ENCODE measurements at places on chromosomes 16 and 17.
A peak's percentile ranks its signal among the peaks of the same experiment; 100 is the strongest.

DNA sequence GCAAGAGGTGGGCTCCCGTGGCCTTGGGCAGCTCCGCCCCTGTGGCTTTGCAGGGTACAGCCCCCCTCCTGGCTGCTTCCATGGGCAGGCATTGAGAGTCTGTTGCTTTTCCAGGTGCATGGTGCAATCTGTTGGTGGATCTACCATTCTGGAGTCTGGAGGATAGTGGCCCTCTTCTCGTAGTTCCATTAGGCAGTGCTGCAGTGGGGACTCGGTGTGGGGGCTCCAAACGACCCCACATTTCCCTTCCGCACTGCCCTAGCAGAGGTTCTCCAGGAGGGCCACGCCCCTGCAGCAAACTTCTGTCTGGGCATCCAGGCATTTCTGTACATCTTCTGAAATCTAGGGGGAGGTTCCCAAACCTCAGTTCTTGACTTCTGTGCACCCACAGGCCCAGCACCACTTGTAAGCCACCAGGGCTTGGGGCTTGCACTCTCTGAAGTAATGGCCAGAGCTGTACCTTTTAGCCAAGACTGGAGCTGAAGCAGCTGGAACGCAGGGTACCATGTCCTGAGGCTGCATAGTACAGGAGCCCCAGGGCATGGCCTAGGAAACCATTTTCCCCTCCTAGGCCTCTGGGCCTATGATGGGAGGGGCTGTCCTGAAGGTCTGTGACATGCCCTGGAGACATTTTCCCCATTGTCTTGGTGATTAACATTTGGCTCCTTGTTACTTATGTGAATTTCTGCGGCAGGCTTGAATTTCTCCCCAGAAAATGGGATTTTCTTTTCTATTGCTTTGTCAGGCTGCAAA lies 6.0 kb downstream of the PRKAR1A start:
- DNase-seq, result no peak

- no peak for DNase-seq
Observed at GRCh38 chr17:79000396-79001189, 9.0 kb downstream of the CANT1 start.

GRCh38 chr16:53768593-53768992 lies 64.6 kb downstream of the FTO start:
- no peak for DNase-seq

DNA sequence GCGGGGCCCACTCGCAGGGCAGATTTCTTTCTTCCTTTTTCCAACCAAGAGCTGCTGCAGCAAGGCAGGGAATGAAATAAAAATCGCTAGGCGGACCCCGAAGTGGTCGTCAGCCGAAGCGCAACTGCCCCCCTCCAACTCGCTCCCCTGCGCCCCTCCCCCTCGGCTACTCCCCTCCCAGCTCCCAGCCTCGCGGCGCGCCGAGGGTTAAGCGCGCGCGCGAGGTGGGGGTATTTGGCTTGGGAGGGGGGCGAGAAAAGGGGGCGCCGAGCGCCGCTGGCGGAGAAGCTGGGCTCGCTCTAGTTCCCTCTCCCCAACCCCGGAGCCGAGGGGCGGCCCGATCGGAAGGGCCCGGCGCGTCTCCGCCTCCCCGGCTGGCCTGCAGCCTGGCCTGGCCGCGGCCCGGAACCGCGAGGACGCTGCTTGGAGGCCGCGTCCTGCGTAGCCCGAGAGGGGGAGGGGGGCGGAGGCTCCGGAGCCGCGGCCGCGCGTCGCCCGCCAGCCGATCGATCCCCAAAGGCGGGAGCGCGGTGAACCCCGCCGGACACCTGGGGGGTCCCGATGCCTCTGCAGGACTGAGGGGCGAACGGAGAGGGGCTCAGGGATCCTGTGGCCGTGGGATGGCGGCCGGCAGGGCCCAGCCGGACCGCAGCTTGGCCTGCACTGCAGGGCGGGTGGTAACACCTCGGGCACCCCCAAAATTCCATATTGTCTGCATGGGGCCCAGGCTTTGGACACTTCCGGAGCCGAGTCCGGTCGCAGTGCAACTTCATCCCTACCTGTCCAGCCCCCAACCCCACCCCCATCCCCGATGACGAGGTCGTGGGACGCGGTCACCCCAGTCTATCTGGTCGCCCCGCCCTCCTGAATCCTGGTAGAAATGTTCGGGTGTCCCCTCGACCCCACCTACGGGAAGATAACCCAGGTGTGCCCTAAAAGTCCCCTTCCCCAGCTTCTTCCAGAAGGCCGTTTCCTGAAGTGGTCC lies 4.9 kb upstream of the CBX4 start:
- DNase-seq, result no peak

GRCh38 chr17:9928601-9929333 lies 23.7 kb upstream of the RCVRN start:
- DNase-seq, result no peak

DNA sequence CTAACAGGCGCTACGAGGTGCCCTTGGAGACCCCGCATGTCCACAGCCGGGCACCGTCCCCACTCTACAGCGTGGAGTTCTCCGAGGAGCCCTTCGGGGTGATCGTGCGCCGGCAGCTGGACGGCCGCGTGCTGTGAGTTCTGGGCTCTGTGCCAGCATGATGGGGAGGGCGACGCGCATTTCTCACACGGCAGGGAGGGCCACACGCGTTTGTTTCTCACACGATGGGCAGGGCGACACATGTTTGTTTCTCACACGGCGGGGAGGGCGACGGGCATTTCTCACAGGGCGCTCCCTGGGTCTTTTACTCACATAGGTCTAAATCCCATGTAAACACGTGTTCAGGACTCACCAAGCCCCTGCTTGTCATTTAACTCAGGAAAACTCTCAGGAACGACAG lies 4.4 kb downstream of the GAA start:
- no peak for DNase-seq

GRCh38 chr17:33940769-33941370 lies 314.2 kb upstream of the CCL2 start:
- no peak for DNase-seq

- DNase-seq, result no peak
Observed at GRCh38 chr16:27749547-27749875, 199.6 kb downstream of the KATNIP start.

DNA sequence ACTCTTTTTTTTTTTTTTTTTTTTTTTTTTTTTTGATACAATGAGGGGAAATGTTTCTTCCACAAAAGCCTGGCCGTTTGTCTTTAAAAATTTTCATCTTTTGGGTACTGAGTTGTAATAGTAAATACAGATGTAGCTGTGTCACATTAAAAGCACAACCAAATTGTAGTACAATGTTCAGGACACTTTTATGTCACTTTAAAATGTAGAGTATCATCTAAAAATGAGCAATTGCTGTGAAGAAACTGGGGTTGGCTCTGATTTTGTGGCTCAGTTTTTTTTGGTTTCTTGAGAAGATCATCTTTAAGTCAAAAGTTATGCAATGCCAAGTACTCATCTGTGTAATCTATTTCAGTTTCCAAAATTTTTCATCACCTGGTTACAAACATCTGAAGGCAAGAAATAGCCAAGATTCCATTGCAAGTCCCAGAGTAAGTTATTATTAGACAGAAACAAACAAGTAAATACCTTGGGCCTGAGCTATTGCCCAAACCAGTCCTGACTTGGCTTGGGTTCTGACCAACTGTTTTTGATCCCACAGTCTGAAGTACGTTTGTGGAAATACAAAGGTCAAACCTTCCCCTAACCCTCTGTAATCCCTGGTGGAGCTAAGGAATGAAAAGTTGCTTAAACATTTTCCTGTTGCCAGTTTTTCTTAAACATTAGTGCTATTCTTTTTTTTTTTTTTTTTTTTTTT lies 717.2 kb downstream of the WWOX start:
- DNase-seq, result no peak

- DNase-seq, result no peak
Observed at GRCh38 chr17:73284354-73284753, 22.7 kb upstream of the CPSF4L start.

GRCh38 chr16:1213231-1213630 lies 11.8 kb downstream of the TPSG1 start:
- DNase-seq, result no peak

GRCh38 chr16:80150978-80151721 lies 389.6 kb upstream of the DYNLRB2 start:
- no peak for DNase-seq

DNA sequence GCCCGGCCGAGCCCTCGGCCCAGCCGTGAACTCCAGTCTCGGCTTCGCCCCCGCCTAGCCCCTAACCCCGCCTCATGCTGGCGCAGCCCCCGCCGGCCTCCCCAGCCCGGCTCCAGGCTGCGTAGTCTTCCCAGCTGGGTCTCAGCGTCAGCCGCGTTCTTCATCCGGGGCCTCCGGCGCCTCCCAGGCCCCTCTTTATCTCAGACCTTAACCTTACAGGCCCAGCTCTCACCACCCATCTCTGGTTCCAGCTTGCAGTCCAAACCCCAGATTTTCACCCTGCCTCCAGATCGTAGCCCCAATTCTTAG lies at the start of gene PROCA1:
TSS of gene PROCA1 (minus strand) at position 166 of the 309 bp plus-strand sequence. CDS start 228 bp downstream, outside the sequence.
- DNase-seq, result no peak

DNA sequence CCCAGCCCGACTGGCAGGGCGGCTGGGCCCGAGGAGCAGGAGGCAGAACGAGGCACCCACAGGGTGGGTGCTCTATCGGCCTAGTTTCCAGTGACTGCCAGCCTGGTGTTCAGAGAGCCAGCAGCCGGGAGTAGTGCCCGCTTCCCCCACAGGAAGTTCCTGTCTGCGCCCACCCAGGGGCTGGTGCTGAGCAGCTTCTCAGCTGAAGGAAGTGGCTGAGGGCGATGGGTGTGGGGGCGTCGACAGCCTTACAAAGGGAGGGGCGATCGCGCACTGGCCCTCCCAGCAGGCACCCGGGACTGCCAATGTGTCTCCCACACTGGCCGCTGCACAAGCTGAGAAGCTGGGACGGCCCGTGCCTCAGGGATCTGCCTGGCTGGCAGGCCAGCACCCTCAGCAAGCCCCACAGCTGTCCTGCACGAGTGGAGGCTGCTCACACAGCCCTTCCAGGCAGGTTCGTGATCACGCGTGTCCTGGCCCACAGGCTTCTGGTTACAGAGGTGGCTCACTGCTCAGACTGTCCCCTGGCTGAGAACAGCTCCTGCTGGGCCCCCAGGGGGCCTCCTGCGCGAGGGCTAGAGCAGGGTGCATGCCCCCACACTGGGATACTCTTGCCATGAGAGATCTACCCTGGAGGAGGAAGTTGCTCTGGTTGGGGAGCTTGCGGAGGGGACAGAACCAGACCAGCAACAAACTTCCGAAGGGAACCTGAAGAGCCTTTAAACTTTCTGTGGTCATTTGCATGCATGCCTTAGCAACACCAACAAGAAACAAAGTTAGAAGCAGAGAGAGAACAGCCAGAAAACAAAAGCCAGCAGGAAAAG lies 2.5 kb downstream of the RNF166 start:
- DNase-seq, result peak; percentile 76

GRCh38 chr17:66412857-66413558 lies 110.6 kb downstream of the PRKCA start:
- no peak for DNase-seq

- DNase-seq, result no peak
Observed at GRCh38 chr17:80474961-80475909, 1.2 kb downstream of the NPTX1 start.

- DNase-seq, result no peak
Observed at GRCh38 chr17:40614431-40615067, 33.1 kb downstream of the SMARCE1 start.

DNA sequence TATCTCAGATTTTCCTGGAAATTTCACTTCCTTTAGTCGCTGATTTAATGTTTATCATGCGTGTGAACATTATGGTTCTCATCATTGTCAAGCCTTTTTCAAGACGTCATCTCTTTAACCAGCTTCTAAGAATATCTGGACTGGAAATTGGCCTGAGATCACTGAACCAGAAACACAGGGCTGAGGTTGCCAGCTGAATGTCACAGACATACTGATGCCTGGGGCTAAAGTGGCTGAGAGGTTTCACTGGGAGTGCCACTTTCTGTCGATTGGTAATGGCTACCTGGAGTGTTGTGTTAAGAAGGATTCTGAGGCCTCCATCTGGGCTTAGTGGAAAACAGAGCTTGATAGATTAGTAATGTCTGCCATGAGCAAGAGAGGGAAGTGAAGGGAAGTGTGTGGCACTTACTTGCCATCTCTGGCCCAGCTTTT lies 54.2 kb downstream of the CRISPLD2 start:
- no peak for DNase-seq

All from HL-60 (cell line).